ENCODE measurements at places on chromosomes 7 and 10. TPM values are rescaled to one million over a fixed set of nuclear protein-coding genes. Genes with fewer than 3 reads are reported as not detected.

Gene XRCC2
- total RNA-seq: 34.0 TPM

Gene LRIT1
- not detected for total RNA-seq

Gene INHBA
- 2.7 TPM for total RNA-seq

Gene FAM3C
- 71.5 TPM for total RNA-seq

Gene SP4
- 24.8 TPM for total RNA-seq

Gene WIPF3
- total RNA-seq: 12.1 TPM

Gene TMEM213
- not detected for total RNA-seq

Gene MYL10
- 0.44 TPM for total RNA-seq

Gene MYL7
- total RNA-seq: 3.6 TPM

Gene CYP2C9
- not detected for total RNA-seq

Gene GPR85
- 0.54 TPM for total RNA-seq

Gene ELMO1
- 18.4 TPM for total RNA-seq

Gene FAM237B
- not detected for total RNA-seq

Gene COL1A2
- 85.4 TPM for total RNA-seq

Gene HELLS
- total RNA-seq: 371 TPM

Gene UBN2
- total RNA-seq: 36.7 TPM

Gene PRRT4
- 0.34 TPM for total RNA-seq

Gene VOPP1
- total RNA-seq: 82.7 TPM

Gene C10orf53
- total RNA-seq: not detected

Gene RSPH10B
- total RNA-seq: 0.17 TPM

Gene ADRB1
- 0.17 TPM for total RNA-seq

Gene FOXI2
- 1.0 TPM for total RNA-seq

Gene AASS
- 394 TPM for total RNA-seq

Gene LOXL4
- total RNA-seq: 0.13 TPM

Gene RNF133
- total RNA-seq: 0.39 TPM

Gene OPN1SW
- not detected for total RNA-seq

Gene LHFPL3
- 0.69 TPM for total RNA-seq

Gene RBP3
- not detected for total RNA-seq

Gene TRIL
- 5.8 TPM for total RNA-seq

Gene ANKRD30A
- total RNA-seq: not detected

Gene CHST3
- 5.7 TPM for total RNA-seq

Data from H1 (cell line).